ENCODE measurements at places on chromosomes 7 and 10. TPM values are rescaled to one million over a fixed set of nuclear protein-coding genes. Genes with fewer than 3 reads are reported as not detected.

Gene NOM1
- total RNA-seq, result 23.0 TPM

Gene PSMA2
- 32.8 TPM for total RNA-seq

Gene ASB4
- total RNA-seq, result not detected

Gene RELN
- 899 TPM for total RNA-seq

Gene SPDYE9
- not detected for total RNA-seq

All from bladder microvascular endothelial cell (primary cell).